ENCODE measurements at places on chromosomes 3 and 15. TPM values are rescaled to one million over a fixed set of nuclear protein-coding genes. Genes with fewer than 3 reads are reported as not detected.

The ZSCAN29 gene
- total RNA-seq: 17.0 TPM

The PCLAF gene
- 5.3 TPM for total RNA-seq

The CIB1 gene
- 67.1 TPM for total RNA-seq

The GOLGA6L22 gene
- total RNA-seq: not detected

The EXD1 gene
- not detected for total RNA-seq

The CLDN1 gene
- total RNA-seq: 84.9 TPM

The SLC9A9 gene
- 1.4 TPM for total RNA-seq
